ENCODE measurements at places on chromosomes 5 and 9.
A peak's percentile ranks its signal among the peaks of the same experiment; 100 is the strongest.

DNA sequence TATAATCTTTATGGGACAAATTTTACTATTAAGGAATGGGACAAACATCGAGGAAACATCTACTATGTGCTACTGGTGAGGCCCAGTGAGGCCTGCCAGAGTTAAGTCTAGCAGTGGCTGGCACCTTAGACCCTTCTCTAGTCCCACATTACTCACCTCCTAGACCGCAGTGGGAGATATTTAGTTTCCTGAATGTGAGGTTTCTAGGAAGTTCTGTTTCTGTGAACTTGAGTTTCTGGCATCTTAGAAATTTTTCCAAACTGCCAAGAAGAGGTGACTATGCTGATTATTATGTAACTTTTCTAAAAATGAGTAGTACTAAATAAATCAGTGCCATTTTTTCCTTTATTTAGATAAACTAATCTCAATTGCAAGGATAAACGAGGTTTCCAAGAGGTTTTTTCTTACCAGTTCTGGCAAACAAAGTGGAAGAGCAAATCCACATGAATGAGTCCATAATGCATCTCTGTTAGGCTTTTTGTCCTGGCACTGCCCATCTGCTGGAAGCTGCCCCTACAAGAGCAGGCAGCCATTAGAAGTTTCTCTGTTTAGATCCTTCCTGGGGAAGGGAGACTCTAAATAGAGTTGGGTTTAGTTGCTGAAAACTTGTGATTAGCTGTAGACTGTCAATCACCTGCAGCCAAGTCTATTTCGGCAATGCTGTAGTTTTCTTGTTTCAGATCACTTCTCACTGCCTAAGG, 348.7 kb downstream of the MAN2A1 start:
- peaks cover 6% of the 10 kb centered on the region for H3K36me3 ChIP-seq
- H3K27me3 ChIP-seq, result no peaks in the 10 kb centered on the region
- H3K4me3 ChIP-seq, result no peak overlapping the region
- no peak overlapping the region for H3K27ac ChIP-seq
- no peak for DNase-seq

DNA sequence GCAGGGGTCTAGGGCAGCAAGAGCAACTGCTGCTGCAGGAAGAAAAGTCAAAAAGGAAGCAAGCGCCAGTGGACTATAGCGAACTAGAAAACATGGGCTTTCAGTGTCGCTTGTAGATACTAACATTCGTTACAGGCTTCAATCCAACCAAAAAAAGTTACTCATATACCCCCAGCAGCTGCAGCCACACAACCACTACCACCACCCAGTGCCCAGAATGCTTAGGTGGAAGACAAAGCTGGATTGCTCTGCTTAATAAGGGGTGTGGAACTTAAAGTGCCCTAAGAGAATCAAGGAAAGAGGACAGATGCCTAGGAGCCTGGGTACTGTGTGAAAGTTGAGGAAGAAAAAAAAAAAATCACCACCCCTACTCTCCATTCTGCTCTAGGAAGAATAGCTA, 203.6 kb downstream of the ELAVL2 start:
- no peaks in the 10 kb centered on the region for H3K36me3 ChIP-seq
- no peak overlapping the region for H3K4me3 ChIP-seq
- no peaks in the 10 kb centered on the region for H3K27me3 ChIP-seq
- no peaks in the 10 kb centered on the region for H3K4me1 ChIP-seq
- H3K27ac ChIP-seq, result no peak overlapping the region

- H3K36me3 ChIP-seq, result peaks cover 2% of the 10 kb centered on the region
- no peak overlapping the region for H3K4me3 ChIP-seq
- peaks cover 16% of the 10 kb centered on the region for H3K4me1 ChIP-seq
- H3K27ac ChIP-seq, result no peak overlapping the region
These were observed 38.4 kb upstream of the SMIM15 start for GRCh38 chr5:61200582-61201155.

DNA sequence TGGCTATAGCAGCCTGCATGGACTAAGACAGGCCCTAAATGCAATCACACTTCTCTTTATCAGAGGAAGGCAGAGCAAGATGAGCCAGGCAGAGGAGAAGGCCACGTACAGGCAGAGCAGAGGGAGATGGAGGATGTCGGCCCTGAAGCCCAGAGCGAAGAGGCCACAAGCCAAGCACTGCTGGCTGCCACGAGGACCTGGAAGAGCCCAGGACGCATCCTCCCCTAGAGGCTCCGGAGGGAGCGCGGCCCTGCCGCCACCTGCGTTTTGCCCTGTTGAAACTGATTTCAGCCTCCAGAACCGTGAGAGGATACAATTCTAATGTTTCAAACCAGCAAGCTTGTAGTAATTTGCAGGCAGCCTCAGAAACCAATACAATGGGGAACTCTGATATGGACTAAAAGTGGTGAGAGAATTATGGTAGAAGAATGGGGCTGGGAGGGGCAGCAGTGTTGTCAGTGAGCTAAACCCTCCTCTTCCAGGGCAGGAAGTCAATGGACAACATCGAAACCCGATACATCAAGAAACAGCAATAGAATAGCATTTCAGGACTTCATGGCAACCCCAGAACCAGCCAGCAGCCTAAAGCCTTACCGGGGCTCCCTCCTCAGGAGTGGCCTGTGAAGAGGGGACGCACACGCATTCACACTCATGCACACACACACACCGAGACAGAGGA, 32.6 kb downstream of the ADAMTS2 start:
- DNase-seq, result no peak
- H3K27me3 ChIP-seq, result no peaks in the 10 kb centered on the region
- no peaks in the 10 kb centered on the region for H3K4me1 ChIP-seq
- H3K27ac ChIP-seq, result no peak overlapping the region
- no peaks in the 10 kb centered on the region for H3K36me3 ChIP-seq

- DNase-seq, result no peak
- no peaks in the 10 kb centered on the region for H3K36me3 ChIP-seq
- H3K4me1 ChIP-seq, result no peaks in the 10 kb centered on the region
- H3K27me3 ChIP-seq, result no peaks in the 10 kb centered on the region
These were observed 156.8 kb downstream of the DCP2 start for GRCh38 chr5:113133211-113133975.

DNA sequence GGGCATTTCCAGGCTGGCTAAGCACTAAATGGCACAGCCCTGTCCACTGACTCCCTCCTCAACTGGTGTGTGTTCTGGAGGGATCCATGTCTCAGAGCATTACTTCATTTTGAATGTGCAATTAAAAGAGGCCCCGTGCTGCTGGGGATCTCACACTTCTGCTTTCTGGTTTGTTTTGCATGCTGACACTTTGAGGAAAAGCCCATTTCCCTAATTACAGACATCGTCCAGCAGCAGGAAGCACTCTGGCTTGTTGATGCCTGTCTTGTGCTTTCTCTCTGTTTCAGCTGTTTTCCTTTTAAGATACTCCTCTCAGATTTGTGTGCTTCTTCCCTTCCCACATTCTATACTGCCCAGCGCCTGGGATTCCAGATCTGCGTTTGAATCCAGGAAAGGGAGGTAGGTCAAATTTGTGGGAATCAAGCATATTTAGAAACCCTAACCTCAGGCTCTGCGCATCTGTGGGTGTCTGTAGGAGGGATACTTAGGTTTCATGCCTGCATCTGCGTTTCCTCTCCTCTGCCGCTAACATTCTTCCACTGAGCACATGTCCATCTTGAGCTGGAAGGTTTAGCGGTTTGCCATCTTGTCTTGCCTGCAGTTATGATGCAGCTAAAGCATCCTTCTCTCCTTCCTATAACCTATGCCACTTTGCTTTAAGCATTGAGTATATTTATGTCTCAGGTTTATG, 25.7 kb downstream of the SYK start:
- H3K4me3 ChIP-seq, result no peak overlapping the region
- DNase-seq, result no peak
- peaks cover 19% of the 10 kb centered on the region for H3K27me3 ChIP-seq
- H3K4me1 ChIP-seq, result no peaks in the 10 kb centered on the region
- no peak overlapping the region for H3K27ac ChIP-seq

DNA sequence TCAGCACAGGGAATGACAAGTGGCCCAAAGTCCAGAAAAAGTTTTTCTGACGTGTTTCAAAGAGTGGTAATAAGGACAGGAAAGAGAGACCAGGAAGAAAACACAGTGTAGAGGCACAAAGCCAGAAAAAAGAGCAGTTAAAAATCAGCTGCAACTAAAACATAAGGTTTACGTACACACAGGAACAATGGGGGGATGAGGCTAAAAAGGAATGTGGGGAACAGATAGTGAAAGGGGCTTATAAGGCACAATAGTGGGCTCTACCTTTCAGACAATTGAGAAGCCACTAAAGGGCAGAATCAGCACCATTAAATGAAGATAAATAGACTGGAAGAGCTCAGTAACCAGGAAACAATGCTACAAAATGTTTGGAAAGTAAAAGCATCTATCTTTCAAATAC, 5.5 kb downstream of the ELP1 start:
- DNase-seq, result no peak
- H3K4me3 ChIP-seq, result no peak overlapping the region
- peaks cover 49% of the 10 kb centered on the region for H3K36me3 ChIP-seq
- H3K27ac ChIP-seq, result no peak overlapping the region

- H3K4me1 ChIP-seq, result peaks cover 25% of the 10 kb centered on the region
- no peaks in the 10 kb centered on the region for H3K27me3 ChIP-seq
- H3K27ac ChIP-seq, result peak overlapping the region; percentile 23
- H3K4me3 ChIP-seq, result no peak overlapping the region
- DNase-seq, result no peak
- peaks cover 4% of the 10 kb centered on the region for H3K36me3 ChIP-seq
These were observed 946 bp upstream of the LTC4S start for GRCh38 chr5:179792612-179793467.

GRCh38 chr5:60811105-60811504, 33.0 kb downstream of the ELOVL7 start:
- no peak overlapping the region for H3K27ac ChIP-seq
- H3K36me3 ChIP-seq, result no peaks in the 10 kb centered on the region
- no peak for DNase-seq
- H3K27me3 ChIP-seq, result peaks cover 5% of the 10 kb centered on the region

DNA sequence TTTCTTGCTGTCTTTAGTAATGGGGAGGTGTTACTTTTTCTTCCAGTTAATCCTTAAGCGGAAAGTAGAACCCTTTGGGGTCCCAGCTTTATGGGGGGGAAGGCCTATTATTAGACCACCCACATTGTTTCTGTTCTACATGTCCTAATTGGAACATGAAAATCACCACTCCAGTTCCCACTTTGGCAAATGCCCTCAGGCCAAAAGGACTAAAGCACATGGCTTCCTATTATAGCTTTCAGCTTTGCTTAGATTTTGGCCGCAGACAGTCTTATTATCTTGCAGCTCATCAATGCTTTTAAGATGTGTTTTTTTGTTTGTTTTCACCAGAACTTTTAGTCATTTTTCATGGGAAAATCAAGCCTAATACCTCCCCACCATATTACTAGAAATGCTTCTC, 296.8 kb upstream of the ANKH start:
- DNase-seq, result no peak
- H3K27ac ChIP-seq, result no peak overlapping the region
- no peaks in the 10 kb centered on the region for H3K4me1 ChIP-seq
- no peak overlapping the region for H3K4me3 ChIP-seq
- no peaks in the 10 kb centered on the region for H3K27me3 ChIP-seq

GRCh38 chr9:70255486-70255885, 3.3 kb upstream of the SMC5 start:
- no peaks in the 10 kb centered on the region for H3K27me3 ChIP-seq
- peaks cover 19% of the 10 kb centered on the region for H3K4me1 ChIP-seq
- H3K36me3 ChIP-seq, result peaks cover 8% of the 10 kb centered on the region
- DNase-seq, result no peak
- no peak overlapping the region for H3K4me3 ChIP-seq
